ENCODE measurements at places on chromosomes 12 and 14.
A peak's percentile ranks its signal among the peaks of the same experiment; 100 is the strongest.

DNA sequence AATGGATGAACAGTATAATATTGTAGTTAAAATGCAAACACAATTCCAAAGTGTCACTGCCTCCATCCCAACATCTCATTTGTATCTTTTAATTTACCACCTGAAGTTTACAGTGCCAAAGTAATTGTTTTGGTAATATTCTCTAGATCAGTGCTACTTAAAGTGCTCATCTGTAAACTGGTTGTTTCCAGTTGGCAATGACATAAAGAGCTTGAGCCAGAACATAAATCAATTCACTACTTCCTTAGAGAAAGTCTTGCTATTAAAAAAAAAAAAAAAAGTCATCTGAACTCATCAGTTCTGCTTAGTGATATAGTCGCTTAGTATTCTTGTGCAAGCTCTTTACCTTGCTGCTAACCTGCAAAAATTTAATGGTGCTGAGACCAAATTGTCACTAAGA is 16.4 kb downstream of the PLCZ1 start:
- DNase-seq = no peak

DNA sequence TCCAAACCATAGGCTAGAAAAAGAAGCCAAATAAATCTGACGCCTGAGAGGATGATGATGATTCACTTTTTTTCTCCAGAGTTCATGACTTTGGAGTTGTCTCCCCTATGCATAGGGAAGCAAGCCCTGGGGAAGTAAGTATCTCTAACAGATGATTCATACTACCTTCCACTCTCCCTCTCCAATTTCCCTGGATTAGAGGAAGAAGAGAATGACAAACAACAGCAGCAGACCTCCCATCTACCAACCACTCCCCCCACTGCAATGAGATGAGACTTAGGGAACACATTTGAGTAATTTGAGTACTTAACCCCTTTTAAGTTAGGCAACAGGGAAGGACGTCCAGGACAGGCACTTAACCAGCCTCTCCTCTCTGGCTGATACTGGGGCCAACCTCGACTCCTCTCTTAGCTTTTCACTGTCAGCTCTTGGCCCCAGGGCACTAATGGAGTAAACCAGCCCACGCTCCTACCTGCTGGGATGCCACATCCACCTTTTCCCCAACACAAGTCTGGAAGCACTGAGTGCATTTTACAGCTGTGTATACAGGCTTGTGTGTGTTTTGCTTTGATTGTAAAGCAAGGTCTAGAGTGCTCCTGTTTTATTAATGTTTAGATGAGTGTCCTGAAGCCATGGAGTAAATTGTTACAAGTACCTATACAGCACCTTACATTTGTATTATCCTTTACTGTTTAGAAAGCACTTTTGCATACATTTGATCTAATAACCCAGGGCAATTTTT is 180.7 kb downstream of the PHLDA1 start:
- peak; percentile 91 for DNase-seq

- DNase-seq = peak; percentile 73
These were observed 184.3 kb upstream of the RTL1 start for GRCh38 chr14:101087614-101088394.

GRCh38 chr12:22118238-22118790 is 72.3 kb downstream of the CMAS start:
- no peak for DNase-seq

GRCh38 chr12:121279071-121279375 is 17.5 kb downstream of the CAMKK2 start:
- DNase-seq = peak; percentile 51

GRCh38 chr14:79011091-79011919 is 841.1 kb downstream of the NRXN3 start:
- peak; percentile 65 for DNase-seq

DNA sequence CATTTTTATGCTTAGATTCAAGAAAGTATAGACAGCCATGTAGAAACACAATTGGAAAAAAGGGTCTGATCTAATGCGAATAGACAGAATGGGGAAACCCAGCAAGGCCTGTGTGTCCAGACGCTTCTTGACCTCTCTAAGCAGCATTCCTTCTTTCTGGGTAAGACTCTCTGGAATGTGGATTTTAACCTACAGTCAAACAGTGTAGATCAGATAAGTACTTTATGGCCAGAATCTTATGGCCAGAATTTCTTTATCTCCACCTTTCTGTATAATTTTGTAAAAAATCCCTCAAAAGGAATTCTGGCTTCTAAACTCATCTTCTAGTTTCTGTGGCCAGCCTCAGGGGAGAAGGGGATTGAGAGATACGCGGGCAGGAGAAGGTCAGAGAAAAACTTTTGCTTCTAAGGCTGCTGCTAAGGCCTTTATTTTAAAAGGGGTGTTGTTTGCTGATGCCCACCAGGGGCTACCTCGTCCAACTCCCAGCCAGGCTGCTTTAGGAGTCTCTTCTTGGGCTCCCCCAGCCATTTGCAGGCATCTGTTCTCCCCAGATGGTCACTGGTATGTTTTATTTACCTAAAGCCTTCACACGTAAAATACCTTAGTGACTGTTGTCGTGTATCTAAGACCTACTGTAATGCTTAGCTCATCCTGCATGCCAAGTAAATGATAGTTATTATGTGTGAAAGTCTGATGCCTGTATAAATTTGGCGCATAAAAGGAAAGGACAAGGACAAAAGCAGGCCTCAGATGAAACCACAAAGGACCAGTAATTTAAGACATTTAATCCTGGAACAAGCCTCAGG is 68.4 kb downstream of the ANO6 start:
- peak; percentile 87 for DNase-seq

DNA sequence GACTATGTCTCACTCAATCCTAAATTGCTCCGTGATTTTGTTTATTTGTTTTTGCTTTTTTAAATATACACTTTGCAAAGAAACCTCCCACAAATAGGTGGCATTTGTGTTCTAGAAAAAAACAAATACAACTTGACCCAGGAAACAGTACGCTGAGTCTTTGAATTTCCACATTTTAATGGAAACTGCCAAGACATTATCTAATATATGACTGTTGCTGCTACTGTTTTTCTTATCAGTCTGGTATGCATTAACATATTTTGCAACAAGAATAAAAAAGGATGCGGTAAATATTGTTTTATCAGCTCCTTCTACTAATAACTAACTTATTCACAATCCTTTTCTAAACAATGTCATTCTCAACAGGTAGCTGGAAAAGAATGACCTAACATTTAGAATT is 187.4 kb downstream of the LRIG3 start:
- peak; percentile 7 for DNase-seq

GRCh38 chr14:69079188-69079742 is 73.7 kb downstream of the DCAF5 start:
- peak; percentile 85 for DNase-seq

GRCh38 chr14:34668111-34668510 is 38.2 kb upstream of the SNX6 start:
- DNase-seq = no peak

- DNase-seq = no peak
These were observed 147.0 kb upstream of the OR4E1 start for GRCh38 chr14:21820631-21821030.

DNA sequence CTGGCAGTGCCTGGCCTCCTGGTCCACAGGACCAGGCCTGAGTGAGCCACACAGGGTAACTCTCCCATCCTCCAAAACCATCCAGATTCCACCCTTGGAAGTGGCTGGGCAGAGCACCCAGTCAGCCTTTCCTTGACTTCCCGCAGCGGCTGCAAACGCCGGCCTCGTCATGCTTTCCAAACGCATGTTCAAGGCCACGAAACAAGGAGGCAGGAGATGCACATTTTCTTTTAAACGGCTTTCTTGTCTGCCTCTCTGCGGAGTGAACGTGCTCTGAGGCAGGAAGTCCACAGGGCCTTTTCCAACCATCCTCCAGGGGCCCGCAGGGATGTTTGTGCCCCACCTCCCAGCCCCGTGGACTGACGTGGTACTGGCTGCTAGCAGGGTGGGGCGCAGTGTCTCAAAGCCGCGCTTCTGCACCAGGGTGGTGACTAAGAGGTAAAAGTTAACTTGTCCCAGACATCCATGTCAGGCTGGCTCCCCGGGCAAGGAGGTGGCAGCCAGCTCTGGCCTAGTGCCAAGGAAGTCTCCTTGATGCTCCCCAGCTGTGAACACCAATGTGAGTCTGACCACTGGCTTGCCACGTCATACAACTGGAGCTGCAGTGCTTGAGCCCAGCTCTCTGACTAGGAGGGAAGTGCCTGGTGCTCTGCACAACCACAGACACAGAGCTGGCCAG is 45.0 kb downstream of the KCNA5 start:
- DNase-seq = peak; percentile 99

- peak; percentile 54 for DNase-seq
These were observed 253.4 kb upstream of the KITLG start for GRCh38 chr12:88833641-88834116.

GRCh38 chr12:26730481-26731350 is 102.3 kb downstream of the ITPR2 start:
- no peak for DNase-seq

- peak; percentile 20 for DNase-seq
These were observed 266.3 kb upstream of the DIO2 start for GRCh38 chr14:80477388-80478160.

DNA sequence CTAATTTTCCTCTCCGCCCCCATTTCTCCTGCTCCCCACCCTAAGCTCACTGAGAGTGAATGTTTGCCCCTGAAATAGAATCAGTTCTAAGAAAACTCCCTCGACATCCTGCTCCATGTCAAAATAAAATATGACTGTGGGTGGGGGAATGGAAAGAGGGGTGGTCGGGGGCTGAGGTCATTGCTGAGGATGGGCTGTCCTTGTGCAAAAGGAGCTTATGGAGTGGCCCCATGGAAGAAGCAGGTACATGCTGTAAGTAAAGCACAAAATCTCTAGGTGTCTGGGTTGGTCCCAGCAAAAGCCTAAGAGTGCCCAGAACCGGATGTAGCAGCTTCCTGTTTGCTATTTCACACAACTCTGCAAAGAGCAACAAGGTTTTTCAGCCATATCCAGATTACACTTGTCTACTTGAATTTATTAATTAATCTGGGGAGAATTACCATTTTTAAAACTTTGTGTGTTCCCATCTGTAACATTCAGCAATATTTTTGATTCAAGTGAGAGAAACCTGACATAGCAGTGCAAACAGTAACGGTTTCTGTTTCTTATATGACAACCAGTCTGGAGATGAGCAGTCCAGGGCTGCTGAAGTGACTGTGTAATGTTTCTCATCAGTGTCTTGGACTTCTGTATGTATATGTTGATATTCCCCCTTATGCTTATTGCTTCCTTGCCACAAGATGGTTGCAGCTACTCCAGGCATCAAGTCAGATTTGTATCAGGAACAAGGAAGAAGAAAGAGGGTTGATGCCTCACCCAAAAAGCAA is 40.4 kb upstream of the GZMB start:
- DNase-seq = no peak

- no peak for DNase-seq
These were observed 14.9 kb downstream of the DTX1 start for GRCh38 chr12:113071135-113072112.

DNA sequence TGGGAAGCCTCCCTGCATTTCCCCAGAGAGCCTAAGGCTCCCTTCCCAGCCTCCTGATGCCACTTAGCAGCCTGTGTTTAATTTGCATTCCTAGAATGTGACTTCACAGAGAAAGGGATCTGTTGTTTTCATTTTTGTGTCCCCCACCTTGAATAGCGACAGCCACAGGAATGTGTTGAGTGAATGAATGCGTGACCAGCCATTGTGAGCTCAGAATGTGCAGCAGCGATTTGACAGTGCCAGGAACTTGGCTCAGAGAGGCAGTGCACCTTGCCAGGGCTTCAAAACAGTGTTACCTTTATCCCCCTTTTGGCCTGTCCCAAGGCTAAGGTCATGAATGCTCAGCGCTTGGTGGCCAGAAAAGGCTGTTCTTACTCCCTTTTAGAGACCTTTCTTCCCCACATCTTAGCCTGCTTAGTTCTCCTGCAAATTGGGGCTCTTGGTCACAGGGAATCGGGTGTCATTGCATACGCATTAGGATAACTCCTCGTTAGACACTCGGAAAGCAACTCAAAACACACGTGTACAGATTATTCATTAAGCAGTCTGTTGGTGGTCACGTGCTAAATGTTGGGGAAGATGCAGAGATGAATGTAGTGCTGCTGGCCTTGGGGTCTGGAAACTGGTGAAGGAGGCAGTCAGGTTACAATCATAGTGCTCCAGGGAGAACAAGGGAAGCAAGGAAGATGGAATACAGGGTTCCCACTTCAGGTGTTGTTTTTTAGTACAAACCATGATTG is 9.8 kb downstream of the NTF3 start:
- peak; percentile 97 for DNase-seq

DNA sequence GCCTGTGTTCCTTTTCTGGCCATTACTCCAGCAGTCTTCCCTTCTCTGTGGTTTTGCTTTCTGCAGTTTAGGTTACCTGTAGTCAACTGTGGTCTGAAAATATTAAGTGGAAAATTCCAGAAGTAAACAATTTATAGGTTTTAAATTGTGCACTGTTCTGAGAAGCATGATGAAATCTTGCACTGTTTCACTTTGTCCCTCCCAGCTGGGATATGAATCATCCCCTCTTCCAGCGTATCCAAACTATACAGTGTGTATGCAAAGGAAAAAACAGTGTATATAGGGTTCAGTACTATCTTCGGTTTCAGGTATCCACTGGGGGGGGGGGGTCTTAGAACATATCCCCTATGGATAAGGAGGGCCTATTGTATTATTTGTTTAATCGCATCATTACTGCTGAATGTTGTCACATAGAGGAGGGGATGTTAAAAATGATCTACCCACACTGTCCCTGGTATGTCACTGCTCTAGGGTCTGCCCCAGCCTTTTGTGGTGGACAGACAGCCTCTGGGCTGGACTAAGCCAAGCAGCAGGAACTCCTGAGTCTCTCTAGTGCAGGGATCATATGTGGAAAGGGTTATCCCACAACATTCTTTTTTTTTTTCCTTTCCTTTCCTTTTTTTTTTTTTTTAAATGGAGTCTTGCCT is 109.1 kb upstream of the MAX start:
- peak; percentile 79 for DNase-seq

GRCh38 chr12:124476011-124476400 is 91.4 kb downstream of the NCOR2 start:
- no peak for DNase-seq

DNA sequence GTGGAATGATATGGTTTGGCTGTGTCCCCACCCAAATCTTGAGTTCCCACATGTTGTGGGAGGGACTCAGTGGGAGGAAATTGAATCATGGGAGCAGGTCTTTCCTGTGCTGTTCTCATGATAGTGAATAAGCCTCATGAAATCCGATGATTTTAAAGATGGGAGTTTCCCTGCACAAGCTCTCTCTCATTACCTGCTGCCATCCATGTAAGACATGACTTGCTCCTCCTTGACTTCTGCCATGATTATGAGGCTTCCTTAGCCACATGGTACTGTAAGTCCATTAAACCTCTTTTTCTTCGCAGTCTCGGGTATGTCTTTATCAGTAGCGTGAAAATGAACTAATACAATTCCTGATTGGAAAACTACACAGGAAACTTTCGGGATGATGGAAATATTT is 100.5 kb downstream of the TSHR start:
- DNase-seq = no peak

- DNase-seq = no peak
These were observed 187.8 kb upstream of the ARHGAP5 start for GRCh38 chr14:31889297-31889696.

- DNase-seq = peak; percentile 45
These were observed 124.3 kb upstream of the EGLN3 start for GRCh38 chr14:34075042-34075744.

DNA sequence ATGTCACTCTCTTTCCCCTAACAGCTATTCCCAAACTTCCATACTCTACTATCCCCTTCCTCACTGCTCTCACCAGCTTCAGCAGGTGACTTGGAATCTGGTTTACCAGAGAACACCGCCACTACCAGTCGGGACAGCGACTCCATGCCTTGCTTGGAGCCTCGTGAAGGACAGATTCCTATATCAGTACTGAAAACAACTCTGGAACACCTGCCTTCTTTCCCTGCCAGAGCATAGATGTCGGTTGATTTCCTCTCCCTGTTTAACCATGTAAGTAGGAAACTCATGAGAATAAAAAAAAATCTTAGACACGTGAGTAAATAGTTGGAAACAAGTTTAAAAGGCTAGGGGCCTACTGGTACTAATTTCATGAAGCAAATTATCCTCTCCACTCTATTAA is 219.5 kb upstream of the ABCD2 start:
- DNase-seq = no peak
